ENCODE measurements at places on chromosomes 4 and X.

GRCh38 chr4:81675791-81676393 is 204.2 kb upstream of the RASGEF1B start:
- no peak for DNase-seq

DNA sequence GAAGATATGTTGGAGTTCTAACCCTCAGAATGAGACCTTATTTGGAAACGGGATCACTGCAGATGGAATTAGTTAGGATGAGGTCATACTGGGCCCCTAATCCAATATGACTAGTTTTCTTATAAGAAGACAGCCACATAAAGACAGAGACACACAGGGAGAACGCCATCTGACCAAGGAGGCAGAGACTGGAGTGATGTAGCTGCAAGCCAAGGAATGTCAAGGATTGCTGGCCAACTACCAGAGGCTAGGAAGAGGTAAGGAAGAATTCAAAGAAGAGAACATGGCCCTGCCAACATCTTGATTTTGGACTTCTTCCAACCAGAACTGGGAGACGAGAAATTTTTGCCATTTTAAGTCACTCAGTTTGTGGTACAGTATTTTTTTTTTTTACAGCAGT is 152.8 kb upstream of the DIPK2B start:
- DNase-seq = no peak

GRCh38 chr4:152723236-152723635 is 43.4 kb upstream of the TMEM154 start:
- DNase-seq = no peak

DNA sequence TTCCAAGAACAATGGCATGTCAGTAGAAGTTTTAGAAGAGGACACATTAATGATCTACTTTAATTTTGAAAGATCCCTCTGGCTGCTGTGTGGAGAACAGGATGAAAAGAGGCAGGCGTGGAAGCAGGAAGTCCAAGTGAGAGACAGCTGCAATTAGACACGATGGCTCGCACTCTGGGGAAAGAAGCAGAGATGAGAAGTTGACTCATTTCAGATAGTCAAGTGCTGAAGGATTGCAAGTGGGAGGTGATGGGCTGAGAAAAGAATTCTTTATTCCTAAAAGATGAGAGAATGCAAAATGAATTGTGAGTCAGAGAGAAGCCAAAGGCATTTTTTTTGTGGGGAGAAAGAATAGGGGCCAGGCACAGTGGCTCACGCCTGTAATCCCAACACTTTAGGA is 16.5 kb downstream of the RXFP1 start:
- DNase-seq = no peak

GRCh38 chrX:9555354-9555753 is 90.5 kb downstream of the TBL1X start:
- no peak for DNase-seq

DNA sequence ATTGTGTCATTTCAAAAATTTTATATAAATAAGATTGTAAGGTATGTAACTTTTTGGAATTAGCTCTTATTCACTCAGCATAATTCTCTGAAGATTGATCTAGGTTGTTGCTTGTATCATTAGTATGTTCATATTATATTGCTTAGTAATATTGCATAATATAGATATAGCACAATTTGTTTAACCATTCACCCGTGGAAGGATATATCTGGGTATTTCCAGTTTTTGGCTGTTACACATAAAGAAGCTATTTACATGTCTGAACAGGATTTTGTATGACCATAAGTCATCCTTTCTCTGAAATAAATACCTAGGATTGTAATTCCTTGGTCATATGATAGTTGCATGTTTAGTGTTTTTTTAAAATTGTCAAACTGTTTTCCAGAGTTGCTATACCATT is 82.5 kb downstream of the CPEB2 start:
- DNase-seq = no peak

GRCh38 chr4:55546506-55546755 is 278 bp downstream of the CLOCK start:
- no peak for DNase-seq

- DNase-seq = no peak
Observed at GRCh38 chr4:89357340-89357739, 49.7 kb upstream of the GPRIN3 start.

GRCh38 chr4:21476757-21477156 is 471.8 kb downstream of the KCNIP4 start:
- DNase-seq = no peak

DNA sequence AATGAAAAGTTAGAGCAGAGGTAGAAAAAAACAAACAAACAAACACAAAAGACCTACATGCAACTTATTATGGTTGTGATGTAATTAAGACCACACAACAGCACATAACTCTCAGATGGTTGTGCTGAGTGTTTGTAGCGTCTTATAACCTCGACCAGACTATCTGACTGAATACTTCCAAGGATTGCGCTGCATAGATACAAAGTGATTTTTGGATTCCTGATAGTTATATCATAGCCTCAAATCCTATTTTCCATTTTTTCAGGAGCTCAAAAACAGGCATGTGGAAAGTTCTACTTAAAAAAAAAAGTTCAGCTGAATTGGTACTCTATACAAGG is 236.1 kb downstream of the SPRY1 start:
- DNase-seq = no peak

GRCh38 chrX:16711893-16712547 is 449 bp downstream of the CTPS2 start:
- DNase-seq = peak; percentile 49

- DNase-seq = no peak
Observed at GRCh38 chrX:42832764-42833549, 55.0 kb upstream of the PPP1R2C start.

DNA sequence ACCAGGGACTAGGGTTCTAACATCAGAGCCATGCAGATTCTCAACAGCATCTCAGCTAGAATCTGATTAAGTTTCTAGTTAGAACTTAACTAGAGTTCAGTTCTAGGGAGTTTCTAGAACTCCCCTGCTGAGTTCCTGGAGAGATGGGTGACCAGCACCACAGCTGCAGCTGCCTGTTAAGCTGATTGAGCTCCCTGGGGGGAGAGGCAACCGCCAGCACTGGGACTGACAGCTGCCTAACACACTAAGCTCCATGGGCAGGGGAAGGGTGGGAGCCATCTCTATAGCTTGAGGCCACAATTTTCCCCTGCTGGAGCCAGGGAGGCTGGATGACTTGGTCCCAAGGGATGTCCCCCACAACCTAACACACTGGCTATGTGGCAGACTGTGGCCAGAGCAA is 84.2 kb downstream of the CHIC1 start:
- DNase-seq = no peak

GRCh38 chr4:180665994-180666824 is 1577.0 kb upstream of the TENM3 start:
- DNase-seq = no peak

- DNase-seq = no peak
Observed at GRCh38 chr4:168057412-168057811, 34.9 kb upstream of the ANXA10 start.

DNA sequence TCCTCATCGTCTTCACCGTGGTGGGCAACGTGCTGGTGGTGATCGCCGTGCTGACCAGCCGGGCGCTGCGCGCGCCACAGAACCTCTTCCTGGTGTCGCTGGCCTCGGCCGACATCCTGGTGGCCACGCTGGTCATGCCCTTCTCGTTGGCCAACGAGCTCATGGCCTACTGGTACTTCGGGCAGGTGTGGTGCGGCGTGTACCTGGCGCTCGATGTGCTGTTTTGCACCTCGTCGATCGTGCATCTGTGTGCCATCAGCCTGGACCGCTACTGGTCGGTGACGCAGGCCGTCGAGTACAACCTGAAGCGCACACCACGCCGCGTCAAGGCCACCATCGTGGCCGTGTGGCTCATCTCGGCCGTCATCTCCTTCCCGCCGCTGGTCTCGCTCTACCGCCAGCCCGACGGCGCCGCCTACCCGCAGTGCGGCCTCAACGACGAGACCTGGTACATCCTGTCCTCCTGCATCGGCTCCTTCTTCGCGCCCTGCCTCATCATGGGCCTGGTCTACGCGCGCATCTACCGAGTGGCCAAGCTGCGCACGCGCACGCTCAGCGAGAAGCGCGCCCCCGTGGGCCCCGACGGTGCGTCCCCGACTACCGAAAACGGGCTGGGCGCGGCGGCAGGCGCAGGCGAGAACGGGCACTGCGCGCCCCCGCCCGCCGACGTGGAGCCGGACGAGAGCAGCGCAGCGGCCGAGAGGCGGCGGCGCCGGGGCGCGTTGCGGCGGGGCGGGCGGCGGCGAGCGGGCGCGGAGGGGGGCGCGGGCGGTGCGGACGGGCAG is 792 bp downstream of the ADRA2C start:
- no peak for DNase-seq

GRCh38 chrX:149825424-149825823 is 43.7 kb downstream of the MAGEA9 start:
- no peak for DNase-seq

- no peak for DNase-seq
Observed at GRCh38 chrX:1870421-1870820, 255.6 kb downstream of the ASMT start.

- no peak for DNase-seq
Observed at GRCh38 chr4:84481860-84482245, 17.2 kb downstream of the NKX6-1 start.

GRCh38 chr4:176479767-176480166 is 160.0 kb downstream of the SPCS3 start:
- DNase-seq = no peak

GRCh38 chr4:54063737-54064316 is 578 bp downstream of the CHIC2 start:
- DNase-seq = no peak

DNA sequence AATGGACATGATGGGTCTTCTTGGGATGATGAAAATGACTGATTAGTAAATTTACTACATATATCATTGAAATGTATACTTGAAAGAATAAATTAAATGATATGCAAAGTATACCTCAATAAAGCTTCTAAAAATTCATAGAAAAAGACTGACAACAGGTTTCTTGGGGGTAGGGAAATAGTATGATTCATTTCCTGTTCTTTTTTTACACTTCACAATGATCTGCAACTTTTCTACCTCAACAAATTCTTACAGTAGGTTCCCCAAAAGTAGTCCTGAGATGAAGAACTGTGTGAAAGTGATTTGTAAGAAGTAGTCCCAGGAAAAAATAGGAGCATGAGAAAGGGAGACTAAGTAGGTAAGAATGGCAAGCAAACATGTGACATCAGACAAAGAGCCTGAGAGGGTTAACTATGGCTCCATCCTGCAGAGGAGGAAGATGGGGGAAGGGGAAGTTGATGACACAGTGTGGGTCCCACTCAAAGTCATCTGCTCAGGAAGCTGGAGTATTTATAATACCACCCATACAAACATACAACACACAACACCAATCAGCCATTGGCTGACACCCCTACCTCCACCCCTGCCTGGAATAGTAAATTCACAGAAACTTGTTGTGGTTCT is 73.9 kb downstream of the ARHGAP6 start:
- no peak for DNase-seq

GRCh38 chr4:40980318-40980883 is 230.6 kb downstream of the NSUN7 start:
- DNase-seq = no peak

GRCh38 chr4:15201782-15202181 is 199.5 kb downstream of the CPEB2 start:
- DNase-seq = no peak

GRCh38 chr4:41723286-41723685 is 25.2 kb downstream of the PHOX2B start:
- DNase-seq = no peak

DNA sequence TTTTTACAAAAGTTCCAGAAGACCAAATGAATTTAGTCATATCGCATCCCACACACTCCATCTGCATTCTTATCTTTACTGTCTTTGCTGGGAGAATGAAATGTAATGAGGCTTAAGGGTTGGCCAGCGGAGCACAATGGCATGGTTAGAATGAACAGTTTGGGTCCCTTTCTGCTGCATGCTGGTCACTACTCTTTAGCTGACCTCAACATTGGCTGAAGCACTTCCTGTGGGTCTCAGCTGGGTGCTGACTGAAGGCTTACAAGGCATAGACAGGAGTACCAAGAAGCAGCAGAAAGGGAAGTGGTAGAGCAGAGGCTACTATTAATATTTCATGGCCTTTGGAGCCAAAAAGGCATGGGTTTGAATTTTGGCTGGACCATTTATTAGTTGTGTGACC is 159.4 kb upstream of the GPC4 start:
- no peak for DNase-seq

- DNase-seq = no peak
Observed at GRCh38 chrX:116009346-116009745, 161.2 kb upstream of the AGTR2 start.

DNA sequence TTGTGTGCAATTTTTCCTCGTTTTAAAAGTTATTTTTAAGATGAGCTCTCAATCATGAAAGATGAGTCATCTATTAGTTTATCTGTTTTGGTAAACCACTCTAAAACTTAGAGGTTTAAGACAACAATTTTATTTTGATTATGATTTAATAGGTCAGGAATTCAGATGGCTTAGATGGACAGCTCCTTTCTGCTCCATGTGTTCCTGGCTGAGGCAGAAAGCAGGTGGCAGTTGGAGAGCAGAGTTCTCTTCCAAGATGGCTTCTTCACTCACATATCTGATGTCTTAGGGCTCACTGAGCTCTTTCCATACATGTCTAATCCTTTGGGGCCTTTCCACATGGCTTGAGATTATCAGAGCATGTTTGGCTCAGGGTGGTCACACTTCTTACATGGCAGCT is 48.3 kb upstream of the GRPR start:
- DNase-seq = no peak
